ENCODE measurements at places on chromosomes 3 and 15.

DNA sequence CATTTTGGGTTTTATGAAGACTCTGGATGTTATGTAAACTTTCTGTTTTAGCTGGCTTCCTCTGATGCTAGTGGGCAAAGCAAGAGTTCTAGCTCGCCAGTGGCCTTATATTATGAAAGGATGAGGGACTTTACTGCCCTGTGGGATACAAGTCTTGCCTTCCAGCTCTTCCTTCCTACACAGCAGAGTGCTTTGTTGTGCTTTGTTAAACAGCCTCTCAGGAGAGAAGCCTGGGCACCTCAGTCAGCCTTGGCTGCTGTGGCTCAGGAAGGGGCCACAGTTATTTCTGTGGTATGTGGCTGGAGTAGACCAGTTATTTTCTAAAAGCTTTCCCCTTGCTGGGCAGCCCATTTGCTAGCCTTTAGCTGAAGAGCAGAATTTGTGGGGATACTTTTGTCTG is 69.5 kb upstream of the SUCLG2 start:
- no peak for DNase-seq

- no peak for DNase-seq
Observed at GRCh38 chr3:122824465-122825381, 29.9 kb downstream of the SLC49A4 start.

DNA sequence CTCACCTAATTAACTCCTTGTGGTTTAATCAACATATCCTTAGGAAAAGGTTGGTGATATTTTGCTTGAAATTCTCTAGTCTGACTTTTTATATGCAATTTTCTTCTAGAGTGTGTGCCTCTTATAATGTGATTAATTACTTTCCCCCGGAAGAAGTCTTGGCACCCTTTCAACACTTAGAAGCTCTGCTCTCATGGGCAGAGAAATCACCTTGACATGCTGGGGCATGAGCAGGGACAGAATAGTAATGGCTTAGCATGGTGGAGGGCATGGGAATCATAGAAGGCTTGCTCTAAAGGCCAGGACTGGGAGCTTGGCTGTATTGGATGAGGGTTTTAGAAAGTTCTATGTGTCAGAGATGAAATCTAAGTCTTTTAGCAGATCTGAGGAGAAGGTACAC is 293.5 kb downstream of the AGBL1 start:
- DNase-seq, result no peak

DNA sequence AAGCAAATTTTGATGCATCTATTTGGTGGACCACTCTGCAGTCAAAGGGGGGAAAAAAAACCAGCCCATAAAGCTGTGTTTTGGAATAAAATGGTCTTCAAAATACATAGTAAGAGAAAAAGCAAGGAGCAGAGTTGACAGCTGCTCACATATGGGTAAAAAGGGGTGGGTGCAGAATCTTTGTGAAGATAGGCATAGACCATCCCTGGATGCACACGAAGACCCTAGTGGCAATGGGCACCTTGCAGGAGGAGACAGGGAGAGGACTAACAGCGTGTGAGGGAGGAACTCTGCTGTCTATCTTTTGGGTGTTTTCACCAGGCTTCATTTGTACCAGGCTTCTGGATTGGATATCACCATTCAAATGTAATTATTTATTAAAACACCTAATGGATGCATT is 43.9 kb downstream of the CTNNB1 start:
- DNase-seq, result no peak

Data from AG04449 (cell line).